ENCODE measurements at places on chromosomes 12 and 14.

DNA sequence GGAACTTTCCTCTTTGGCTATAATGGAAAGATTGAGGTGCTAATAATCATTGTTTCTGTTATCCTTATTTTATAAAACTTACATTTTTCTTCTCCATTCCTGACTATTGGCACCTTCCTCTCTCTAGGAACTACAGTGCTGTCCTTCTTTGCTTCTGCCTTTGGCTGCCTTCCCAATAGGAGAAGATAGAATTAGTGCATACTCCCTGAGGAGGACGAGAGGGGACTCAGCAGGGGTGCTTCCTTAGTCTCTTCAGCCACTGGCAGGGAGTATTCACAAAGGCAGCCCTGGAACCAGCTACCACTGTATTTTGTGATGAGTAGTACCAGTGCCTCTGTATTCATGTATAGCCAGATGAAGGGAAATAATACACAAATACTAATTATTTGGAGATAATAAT is 208.5 kb downstream of the FOXG1 start:
- DNase-seq: no peak

DNA sequence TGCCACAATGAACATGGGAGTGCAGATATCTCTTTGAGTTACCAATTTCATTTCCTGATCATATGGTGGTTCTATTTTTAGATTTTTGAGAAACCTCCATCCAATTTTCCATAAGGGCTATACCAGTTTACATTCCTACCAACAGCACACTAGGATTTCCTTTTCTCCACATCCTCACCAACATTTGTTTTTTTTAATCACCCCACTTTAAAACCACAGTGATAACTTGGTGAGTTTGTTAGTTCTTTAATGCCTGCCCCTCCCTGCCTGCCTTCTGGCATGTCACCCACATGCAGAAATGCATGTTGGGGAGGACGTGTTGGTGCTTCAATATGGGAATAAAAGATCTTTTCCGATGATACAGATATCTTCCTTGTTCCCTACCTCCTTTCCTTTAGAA is 167.9 kb downstream of the CAND1 start:
- no peak for DNase-seq

- DNase-seq: no peak
Measured at GRCh38 chr12:65306366-65307168, 28.1 kb downstream of the MSRB3 start.

DNA sequence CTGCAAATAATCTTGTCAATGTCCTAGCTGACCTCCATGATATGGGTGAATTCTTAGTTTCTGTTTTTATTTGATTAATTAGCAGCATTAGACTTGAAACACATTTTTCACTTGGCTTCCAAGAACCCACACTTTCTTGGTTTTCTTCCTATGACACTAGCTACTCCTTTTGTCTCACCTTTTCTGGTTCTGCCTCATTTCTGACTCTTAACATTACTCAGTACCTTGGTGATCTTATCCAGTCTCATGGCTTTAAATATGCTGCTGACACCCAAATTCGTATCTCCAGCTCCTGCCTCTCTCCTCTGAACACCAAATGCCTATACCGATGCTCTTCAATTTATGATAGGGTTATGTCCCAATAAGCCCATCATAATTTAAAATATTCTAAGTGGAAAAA is 32.0 kb upstream of the SSTR1 start:
- no peak for DNase-seq

GRCh38 chr14:65168840-65169239 is 66.5 kb upstream of the MAX start:
- no peak for DNase-seq

GRCh38 chr12:32305163-32305562 is 94.2 kb upstream of the FGD4 start:
- DNase-seq: peak; percentile 67

Measured in stomach (tissue), 19 donors.